ENCODE measurements at places on chromosomes 7 and 10.

DNA sequence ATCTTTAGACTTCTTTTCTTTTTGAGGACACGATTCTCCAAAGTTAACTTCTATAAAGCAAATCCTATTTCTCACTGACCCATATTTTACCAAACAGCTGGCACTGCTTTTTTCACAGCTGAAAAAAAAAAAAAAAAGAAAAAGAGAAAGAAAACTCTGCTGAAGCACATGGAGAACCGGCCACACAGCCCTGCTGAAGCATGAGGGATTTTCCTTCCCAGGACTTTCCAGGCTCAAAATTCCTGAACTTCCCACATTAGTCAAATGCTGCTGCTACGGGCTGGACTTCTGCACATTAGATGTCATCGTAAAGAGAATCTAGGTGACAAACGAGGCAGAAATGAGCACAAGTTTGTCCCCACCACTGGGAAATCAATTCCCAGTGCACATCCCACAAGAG is 25.2 kb downstream of the HIPK2 start:
- DNase-seq = no peak

DNA sequence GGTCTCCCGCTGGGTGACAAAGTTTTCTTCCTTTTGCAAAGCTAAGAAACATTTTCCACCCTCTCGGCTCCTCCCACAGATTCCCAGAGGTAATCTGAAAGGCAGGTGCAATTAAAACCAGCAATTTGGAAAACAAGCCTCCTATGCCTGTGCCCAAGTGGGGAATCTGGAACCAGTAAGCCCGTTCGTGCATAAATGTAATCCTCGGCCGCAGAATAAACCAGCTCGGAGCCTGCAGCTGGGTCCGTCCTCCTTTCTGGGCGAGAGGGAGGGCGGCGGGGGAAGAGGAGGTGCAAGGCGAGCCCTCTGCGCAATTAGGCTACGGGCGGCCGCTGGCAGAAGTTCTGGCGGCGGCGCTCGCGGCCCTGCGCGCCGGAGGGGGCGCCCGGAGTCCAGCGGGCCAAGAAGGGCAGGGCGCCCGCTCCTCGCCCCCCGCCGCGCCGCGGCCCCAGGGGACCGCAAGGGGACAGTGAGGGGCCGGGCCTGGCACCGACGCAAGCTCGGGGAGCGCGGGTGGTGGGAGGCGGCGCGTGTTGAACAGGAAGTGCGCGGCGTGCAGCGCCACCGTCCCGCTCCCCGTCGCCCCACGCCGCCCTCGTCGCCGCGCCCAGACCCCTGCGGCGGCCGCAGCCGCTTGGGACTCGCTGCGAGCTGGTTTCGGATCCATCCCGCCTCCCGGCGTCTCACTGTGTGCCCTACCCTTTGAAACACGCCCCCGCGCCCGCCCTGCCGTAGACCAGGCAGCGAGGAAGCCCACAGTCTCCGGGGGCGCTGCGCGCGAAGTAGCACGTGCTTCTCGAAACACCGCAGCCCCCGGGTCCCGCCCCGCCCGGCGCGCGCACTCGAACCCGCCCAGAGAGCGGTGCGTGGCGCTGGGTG is at the start of gene PRKAG2:
Gene PRKAG2 (minus strand): TSS at position 217 of the 879 bp plus-strand sequence. CDS start 495 bp downstream, outside the sequence.
- DNase-seq = peak; percentile 67

DNA sequence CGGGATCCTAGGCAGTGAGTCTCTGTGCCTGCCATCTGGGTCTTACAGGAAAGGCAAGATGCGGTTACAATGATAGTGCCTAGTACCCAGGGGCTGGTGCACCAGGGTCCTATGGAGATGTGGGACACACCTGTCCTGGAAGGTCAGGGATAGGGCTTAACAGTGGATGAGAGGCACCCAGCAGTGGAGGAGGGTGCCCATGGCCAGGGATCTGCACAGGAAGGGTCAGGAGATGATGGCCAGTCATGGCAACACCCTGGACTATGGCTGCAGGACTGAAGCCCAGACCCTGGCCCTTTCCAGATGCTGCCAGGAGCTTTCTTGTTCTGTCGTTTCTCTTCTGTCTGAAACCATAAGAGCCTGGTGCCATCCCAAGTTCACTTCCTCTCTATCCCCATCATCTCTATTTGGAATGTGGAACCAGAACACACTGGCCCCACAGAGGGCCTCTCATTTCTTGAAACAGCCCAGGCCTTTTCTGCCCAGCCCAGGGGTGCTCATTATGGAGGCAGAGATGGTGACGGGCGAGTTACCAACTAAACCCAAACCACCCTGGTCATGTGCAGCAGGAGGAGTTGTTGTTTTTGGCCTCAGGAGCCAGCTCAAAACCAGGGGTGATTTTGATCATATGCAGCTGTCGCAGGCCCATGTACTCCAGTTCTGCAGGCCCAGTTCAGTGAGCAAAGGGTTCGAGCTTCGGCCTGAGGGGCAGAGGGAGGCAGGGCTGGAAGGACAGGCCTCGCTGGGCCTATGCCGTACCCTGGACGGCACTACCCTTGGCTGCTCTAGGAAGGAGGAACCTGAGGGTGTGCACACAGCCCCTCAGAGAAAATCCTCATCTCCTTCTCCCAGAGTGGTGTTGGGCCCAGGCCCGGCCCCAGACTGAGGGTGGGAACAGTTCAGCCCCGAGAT is 52.6 kb upstream of the GDF10 start:
- DNase-seq = no peak

- no peak for DNase-seq
These were observed 322.4 kb downstream of the ADARB2 start for GRCh38 chr10:1414893-1415292.

- DNase-seq = no peak
These were observed 29.7 kb downstream of the UNC5B start for GRCh38 chr10:71241830-71242621.

DNA sequence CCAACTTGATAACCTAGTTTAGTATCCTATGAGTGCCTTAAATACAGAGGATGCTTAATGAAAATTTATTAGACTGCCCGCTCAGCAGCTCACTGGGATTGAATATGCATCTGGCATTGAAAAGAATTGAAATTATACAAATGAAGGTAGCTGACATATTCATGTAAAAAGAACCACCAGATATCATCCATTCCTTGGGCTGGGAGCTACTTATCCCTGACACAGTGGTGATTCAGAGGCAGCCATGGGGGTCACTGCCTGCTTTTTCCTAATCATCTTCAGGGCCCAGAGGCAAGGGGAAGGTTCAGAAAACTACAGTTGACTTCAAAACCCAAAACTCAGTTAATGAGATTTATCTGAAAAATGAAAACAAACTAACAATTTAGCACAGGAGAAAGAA is 120.9 kb downstream of the TRIL start:
- no peak for DNase-seq
